ENCODE measurements at places on chromosomes 3 and 15.

GRCh38 chr15:101252836-101253235 lies 988 bp upstream of the CHSY1 start:
- H3K27ac ChIP-seq, result peak overlapping the region; percentile 51
- DNase-seq, result no peak
- H3K4me1 ChIP-seq, result peaks cover 18% of the 10 kb centered on the region
- H3K36me3 ChIP-seq, result no peaks in the 10 kb centered on the region
- H3K4me3 ChIP-seq, result peak overlapping the region; percentile 61
- no peaks in the 10 kb centered on the region for H3K27me3 ChIP-seq

DNA sequence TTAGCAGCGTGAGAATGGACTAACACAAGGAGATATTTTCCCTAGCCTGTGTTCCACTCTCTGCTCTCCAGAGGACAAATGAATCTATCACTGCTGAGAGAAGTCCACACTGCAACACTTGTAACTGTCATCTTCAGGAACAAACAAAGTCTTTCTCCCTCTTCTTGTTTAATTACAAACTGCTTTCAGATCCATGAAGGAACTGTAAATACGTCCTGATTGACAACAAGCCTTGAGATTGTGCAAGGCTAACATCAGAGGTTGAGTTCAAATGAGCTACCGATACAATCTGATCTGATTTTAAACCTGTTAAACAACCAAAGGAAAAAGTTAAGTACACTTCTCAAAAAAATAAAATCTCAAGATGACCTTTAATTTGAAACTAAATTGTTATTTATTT lies 638.8 kb upstream of the ADAMTS9 start:
- H3K27ac ChIP-seq, result no peak overlapping the region
- H3K4me1 ChIP-seq, result no peaks in the 10 kb centered on the region
- no peak overlapping the region for H3K4me3 ChIP-seq
- no peaks in the 10 kb centered on the region for H3K36me3 ChIP-seq
- DNase-seq, result no peak

DNA sequence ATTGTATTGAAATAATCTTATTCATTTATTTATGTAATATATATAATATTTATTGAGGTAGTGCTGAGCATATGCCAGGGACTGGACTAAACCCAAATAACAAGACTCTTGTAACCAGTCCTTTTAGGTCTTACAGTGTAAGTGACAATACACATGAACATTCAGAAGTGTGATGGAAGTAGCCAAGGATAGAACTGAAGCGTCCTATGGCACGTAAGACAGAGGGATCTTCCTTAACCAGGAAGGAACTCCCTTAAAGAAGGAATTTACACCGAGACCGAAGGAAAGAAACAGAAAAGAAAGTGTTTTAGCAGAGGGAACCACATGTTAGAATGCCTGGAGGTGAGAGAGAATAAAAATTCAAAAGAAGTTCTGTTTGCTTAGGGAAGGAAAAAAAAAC lies 23.6 kb upstream of the CLDN1 start:
- no peaks in the 10 kb centered on the region for H3K27me3 ChIP-seq
- H3K36me3 ChIP-seq, result no peaks in the 10 kb centered on the region
- DNase-seq, result no peak
- H3K27ac ChIP-seq, result no peak overlapping the region
- no peak overlapping the region for H3K4me3 ChIP-seq

- H3K4me3 ChIP-seq, result no peak overlapping the region
- no peaks in the 10 kb centered on the region for H3K4me1 ChIP-seq
- no peak overlapping the region for H3K27ac ChIP-seq
Observed at GRCh38 chr3:192273697-192274010, 453.7 kb downstream of the FGF12 start.

GRCh38 chr3:127688416-127689265 lies 15.9 kb downstream of the ABTB1 start:
- H3K4me3 ChIP-seq, result no peak overlapping the region
- H3K27ac ChIP-seq, result no peak overlapping the region
- H3K36me3 ChIP-seq, result no peaks in the 10 kb centered on the region
- peak; percentile 22 for DNase-seq
- peaks cover 3% of the 10 kb centered on the region for H3K4me1 ChIP-seq

Data from CD8-positive, alpha-beta memory T cell (primary cell).